ENCODE measurements at places on chromosomes 11 and 22.

DNA sequence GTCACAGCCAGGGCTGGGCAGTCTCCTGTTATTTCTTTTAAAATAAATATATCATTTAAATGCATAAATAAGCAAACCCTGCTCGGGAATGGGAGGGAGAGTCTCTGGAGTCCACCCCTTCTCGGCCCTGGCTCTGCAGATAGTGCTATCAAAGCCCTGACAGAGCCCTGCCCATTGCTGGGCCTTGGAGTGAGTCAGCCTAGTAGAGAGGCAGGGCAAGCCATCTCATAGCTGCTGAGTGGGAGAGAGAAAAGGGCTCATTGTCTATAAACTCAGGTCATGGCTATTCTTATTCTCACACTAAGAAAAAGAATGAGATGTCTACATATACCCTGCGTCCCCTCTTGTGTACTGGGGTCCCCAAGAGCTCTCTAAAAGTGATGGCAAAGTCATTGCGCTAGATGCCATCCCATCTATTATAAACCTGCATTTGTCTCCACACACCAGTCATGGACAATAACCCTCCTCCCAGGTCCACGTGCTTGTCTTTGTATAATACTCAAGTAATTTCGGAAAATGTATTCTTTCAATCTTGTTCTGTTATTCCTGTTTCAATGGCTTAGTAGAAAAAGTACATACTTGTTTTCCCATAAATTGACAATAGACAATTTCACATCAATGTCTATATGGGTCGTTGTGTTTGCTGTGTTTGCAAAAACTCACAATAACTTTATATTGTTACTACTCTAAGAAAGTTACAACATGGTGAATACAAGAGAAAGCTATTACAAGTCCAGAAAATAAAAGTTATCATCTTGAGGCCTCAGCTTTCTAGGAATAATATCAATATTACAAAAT is 13.4 kb downstream of the OR51B4 start:
- no peak for DNase-seq

GRCh38 chr11:131601586-131601985 is 231.2 kb downstream of the NTM start:
- DNase-seq = no peak

GRCh38 chr11:57312511-57313021 is 12.2 kb downstream of the TNKS1BP1 start:
- no peak for DNase-seq

- DNase-seq = no peak
Observed at GRCh38 chr11:3127706-3128355, 37.3 kb downstream of the OSBPL5 start.

DNA sequence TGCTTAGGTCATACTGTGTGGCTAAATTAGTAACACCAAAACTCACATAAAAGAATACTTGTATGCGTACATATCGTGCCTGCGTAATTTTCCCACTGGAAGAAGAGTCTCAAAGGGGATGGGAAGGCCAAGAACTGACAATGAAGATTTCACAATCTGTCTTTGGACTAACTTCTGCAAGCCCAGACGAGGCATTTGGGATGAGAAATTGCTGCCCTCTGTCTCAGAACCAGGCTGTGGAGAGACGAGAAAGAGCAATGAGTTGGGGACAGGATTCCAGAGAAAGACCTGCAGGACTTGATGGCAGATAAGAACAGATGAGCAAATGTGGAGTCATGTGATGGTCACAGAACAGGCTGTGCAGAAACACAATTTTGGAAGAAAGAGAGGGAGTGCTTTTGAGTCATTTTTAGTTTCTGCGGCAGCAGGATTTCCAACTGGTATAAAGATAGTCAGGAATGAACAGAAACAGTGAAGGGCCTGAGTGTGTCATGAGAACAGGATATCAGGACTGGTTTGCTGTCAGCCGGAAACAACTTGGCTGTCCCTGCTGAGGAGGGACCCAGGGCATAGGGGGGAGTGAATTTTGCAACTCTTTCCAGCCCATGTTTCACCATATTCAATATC is 82.7 kb upstream of the CTSC start:
- DNase-seq = no peak

GRCh38 chr11:87187076-87187475 is 149.3 kb downstream of the TMEM135 start:
- no peak for DNase-seq

DNA sequence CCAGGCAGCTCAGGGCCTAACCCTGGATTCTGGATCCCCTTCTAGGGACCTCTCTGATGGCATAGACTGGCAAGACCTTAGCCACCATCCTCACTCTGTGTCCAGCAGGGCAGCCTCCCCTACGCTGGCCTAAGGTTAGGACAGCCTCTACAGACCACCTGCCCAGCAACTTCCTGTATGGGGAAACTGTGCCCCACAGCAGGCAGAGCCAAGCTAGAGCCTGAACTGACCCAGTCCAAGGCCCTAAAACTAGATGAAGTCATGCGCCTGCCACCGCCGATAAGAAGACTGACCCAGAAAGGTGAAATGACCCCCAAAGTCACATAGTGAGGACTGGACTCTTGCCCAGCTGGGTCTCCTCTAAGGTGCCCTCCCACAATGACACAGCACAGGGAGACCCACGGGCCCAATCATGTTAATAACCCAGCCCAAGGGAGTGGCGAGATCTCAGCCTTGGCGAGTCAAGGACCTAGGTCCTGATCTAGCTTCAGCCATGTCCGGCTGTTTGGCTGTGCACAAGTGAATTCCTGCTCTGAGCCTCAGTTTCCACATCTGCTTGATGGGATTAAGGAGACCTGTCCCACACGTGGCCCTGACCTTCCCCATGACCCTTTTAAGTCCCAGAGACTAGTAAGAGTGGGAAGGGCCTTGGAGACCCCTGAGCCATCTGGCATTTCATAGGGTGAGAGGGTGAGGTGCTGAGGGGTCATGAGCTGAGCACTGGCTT is 17.6 kb downstream of the STARD10 start:
- DNase-seq = no peak
